ENCODE measurements at places on chromosomes 16 and 17. TPM values are rescaled to one million over a fixed set of nuclear protein-coding genes. Genes with fewer than 3 reads are reported as not detected.

SAMD14 gene
- total RNA-seq = 0.71 TPM

TP53TG3F gene
- not detected for total RNA-seq

GRCh38 chr17:45914047-45914717 is 19.8 kb downstream of the MAPT start:
- no peak for DNase-seq

DNA sequence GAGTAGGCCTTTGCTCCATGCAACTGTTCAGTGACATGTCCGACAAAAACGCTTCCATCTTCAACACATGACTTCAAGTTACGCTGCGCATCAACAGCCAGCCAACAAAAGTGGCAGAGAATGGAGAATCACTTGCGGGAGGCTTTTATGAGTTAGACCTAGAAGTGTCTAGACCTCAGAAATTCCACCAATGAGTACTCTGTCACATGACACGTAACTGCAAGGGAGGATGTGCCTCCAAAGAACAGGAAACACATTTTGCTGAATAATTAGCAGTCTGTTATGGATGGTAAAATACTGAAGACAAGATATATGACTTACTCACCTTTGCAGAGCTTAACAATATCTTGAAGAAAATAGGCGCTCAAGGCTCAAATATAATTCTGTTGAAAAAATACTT is 62.1 kb downstream of the MYO1D start:
- no peak for DNase-seq

- no peak for DNase-seq
Observed at GRCh38 chr17:20983359-20983637, 59.5 kb downstream of the USP22 start.

DNA sequence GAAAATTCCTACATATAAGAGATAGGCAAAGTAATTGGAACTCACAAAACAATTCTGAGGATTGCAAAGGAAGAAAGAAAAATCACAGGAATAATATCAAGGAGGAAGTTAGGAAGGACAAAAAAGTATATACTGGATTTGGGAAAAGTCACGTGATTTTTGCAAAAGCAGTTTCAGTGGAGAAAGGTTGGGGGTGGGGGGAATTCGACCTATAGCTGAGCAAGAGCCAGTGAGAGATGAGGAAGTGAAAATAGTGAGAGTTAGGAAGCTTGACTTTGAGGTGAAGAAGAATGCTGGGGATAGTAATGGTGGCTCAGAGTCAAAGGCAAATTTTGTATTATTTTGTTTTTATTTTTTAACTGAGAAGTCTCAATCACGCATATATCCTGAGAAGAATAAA is 438.0 kb upstream of the PMFBP1 start:
- no peak for DNase-seq
